ENCODE measurements at places on chromosomes 16 and 17.

DNA sequence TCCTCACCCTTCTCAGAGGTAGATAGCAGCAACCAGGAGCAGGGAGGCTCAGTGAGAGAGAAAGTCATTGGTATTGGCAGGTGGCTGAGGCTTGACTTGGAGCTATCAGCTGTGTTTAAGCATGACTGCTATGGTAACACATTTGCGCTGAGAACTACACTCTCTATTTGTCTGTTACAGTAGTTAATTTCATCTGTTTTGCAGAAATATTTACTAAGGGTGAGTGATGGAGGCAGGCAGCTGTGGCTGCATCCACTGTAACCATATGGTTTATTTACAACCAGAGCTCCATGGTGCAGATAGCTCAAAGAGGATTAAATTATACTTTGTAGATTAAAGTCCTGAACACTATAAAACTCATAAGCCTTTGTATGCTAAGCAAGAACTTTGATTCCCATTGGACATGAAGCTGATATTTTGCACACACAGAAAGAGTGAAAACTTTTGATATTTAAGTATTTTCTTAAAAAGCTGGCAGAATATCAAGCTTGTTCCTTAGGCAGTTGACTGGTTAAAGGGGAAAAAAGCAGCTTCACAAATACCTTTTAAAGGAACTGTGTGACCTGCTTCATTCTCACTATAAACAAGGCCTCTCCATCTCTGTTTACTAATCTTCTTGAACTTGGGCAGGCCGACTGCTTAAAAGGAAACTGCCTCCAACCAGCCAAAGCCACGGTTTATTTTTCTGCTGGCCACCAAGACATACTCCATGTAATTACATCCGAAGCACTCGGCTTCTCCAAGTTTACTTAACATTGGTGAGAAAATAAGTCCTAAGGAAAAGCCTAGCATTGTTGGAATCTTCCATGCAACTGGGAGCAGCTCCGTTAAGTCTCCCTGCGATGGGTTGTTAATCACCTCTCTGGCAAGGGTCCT lies 299.8 kb upstream of the ZFHX3 start:
- DNase-seq, result no peak

GRCh38 chr17:38469875-38470274 lies 41.6 kb downstream of the ARHGAP23 start:
- no peak for DNase-seq

- no peak for DNase-seq
These were observed 188.7 kb upstream of the MPHOSPH6 start for GRCh38 chr16:82358606-82359221.

DNA sequence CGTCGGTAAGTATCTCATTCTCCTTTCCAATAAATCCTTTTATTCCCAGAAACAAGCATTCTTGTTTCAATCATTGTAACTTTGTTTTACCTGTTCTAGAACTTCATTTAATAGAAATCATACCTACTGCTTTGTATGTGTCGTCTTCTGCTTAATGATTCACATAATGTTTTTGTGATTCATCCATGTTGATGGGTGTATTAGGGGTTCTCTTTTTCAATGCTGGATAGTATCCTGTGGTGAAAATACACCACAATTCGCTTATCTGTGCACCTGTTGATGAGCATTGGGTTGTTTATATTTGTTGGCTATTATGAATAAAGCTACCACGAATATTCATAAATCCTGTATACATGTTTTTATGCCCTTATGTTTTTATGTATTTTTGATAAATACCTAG lies 703.2 kb downstream of the MAF start:
- no peak for DNase-seq

DNA sequence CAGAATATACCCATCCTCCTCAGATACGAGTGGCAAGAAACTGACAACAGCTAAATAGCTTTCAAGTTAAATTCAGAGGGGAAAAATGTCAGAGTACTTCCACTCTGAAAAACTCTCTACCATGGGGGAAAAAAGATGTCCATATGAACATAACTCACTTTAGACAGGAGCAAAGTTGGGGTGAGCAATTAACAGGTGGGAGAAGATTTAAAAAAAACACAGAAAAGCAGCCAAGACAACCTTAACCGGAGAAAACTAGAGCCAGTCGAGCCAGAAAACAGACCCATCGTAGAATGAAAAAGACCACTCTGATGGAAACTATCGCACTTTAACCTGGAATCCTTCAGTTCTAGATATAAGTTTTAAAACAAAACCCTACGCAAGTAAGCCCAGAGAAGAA lies 833 bp downstream of the TERF2 start:
- no peak for DNase-seq

GRCh38 chr17:77248216-77249114 lies 107.7 kb downstream of the SEC14L1 start:
- DNase-seq, result no peak

DNA sequence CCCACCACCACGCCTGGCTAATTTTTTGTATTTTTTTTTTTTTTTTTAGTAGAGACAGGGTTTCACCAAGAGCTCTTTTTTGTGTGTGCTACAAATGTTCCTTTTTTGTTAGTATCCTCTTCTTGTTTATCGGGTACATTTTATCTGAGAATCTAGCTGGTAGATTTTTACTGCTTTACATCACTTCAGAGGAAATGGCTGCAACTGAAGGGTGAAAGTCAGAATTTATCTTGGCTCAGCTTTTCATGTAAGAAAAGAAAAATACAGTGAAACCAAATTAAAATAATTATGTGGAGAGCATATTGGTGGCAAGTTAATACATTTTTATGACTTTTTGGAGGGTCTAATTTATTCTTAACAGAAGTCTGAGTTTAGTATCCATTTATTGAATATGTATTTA lies 26.0 kb downstream of the CBFB start:
- no peak for DNase-seq
